ENCODE measurements at places on chromosomes 3 and 15.

GRCh38 chr3:19226479-19226878, 78.2 kb downstream of the KCNH8 start:
- no peak for DNase-seq

DNA sequence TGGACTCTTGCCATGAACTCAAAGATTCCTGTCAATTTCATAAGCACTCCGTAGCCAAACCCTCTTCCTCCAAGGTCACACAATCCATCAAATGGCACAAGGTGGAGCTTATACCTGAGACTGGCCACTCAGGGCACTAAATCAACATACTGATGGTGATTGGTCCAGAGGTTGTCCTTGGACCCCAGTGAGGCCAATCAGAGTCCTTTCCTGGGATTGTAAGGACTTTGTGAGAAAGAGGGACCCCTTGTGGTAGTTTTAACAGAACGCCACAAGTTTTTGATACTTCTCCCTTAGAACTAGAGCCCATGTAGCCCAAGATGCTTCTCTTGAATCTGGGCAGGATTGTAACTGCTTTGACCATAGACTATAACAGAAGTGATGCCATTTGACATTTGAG, 44.4 kb upstream of the LARS2 start:
- no peak for DNase-seq

DNA sequence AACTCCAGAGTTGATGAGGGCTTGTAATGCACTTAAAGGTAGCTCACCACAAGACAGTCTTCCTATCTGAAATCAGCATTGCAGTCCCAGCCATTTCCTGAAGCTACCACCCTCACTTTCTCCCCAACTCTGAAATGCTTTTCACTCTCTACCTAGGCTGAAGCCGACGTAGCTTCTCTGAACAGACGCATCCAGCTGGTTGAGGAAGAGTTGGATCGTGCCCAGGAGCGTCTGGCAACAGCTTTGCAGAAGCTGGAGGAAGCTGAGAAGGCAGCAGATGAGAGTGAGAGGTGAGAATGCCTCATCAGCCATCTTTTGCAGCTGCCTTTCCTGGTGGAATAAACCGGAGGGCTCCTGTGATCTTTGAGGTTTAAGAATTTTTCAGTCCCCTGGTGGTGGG, 14.3 kb downstream of the TPM1 start:
- no peak for DNase-seq

GRCh38 chr3:142875583-142876207, 13.2 kb downstream of the PCOLCE2 start:
- no peak for DNase-seq

DNA sequence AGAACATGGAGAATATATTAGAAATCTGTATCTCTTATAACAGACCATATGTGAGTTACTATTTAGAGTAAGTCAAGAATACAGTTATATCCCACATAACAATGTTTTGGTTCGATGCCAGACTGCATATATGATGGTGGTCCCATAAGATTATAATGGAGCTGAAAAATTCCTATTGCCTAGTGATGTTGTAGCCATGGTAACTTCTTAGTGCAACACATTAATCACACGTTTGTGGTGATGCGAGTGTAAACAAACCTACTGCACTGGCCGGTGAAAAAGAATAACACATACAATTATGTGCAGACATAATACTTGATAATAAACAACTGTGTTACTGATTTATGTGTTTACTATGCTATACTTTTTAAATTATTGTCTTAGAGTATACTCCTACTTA, 69.8 kb upstream of the MNS1 start:
- DNase-seq: no peak

DNA sequence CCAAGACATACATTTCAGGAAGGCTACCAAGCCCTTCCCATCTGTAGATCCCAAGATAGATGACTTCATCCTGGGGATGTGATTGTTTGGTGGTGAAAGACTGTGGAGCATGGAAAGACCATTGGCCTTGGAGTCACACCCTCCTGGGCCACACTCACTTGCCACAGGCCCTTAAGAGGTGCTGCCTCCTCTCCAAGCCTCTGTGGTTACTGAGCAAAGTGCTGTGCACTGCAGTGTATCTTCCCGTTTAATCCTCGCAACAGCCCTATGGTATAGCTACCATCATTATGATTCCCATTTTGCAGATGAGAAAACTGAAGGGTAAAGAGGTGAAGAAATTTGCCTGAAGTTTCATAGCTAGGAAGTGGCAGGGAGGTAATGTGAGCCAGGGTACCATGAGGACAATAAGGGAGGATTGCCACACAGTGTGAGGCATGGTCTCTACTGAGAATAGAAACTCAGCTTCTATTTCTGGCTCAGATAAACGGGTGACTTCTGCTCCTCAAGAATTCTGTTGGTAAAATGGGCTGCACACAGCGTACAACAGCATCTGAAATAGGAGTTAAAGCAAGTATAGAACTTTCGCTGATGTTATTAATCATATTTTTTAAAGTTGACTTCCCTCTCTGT, 23.9 kb upstream of the RHO start:
- no peak for DNase-seq

DNA sequence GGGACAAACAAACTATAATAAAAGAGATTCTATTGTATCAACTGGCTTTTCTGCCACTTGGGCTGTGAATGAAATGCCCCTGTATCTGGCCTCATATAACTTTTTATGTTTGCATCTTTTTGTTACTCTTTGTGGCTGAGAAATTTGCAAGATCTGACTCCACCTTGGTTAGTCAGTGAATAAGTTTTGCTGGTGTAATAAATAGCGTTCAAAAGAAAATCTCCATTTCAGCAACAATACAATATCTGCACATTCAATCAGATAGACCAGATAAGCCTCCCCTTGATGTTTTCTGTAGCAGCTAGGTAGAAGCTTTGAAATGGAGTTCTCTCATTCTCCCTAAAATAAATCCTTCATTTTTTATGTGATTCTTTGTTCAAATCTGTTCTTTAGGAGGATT, 12.0 kb downstream of the TRAT1 start:
- DNase-seq: no peak

DNA sequence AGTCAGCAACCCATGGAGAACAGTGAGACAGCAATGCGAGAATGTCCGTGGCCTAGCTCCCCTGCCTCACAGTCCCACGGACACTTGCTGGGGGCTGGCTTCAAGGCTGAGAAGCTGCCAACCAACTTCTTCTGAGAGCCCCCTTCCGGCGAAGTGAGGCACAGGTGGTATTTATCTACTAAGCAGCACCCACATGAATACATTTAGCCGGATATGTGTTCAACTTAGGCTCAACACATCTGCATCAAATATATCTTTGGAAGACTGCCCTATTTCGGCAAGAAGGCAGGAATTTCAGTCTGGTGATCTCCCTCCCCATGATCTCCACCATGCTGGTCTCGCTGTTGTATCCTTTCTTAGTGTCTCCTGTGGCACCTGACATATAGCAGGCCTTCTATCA, 340.9 kb upstream of the NR2E3 start:
- DNase-seq: no peak

- DNase-seq: no peak
These were observed 169.2 kb downstream of the FOXP1 start for GRCh38 chr3:71414189-71414927.
